ENCODE measurements at places on chromosomes 2 and 18.
A peak's percentile ranks its signal among the peaks of the same experiment; 100 is the strongest.

DNA sequence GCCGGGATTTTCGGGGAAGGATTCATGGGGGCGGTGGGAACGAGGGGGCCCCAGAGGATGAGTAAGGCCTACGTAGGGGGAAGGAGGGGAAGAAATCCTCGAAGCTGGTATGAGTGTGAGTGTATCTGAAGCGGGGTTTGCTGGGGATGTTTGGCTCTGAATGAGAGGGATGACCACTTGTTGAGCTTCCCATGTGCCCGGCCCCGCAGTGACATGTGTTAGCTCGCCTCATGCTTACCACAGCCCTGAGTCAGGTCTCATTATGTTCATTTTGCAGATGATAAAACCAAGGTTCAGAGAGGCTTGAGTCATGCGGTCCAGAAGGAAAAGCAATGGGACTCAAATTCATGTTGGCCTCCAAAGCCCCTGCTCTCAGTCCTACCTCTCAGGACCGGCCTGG is 214.7 kb downstream of the BCL2 start:
- no peak for DNase-seq

- DNase-seq = no peak
Measured at GRCh38 chr18:10245846-10246175, 208.6 kb upstream of the APCDD1 start.

DNA sequence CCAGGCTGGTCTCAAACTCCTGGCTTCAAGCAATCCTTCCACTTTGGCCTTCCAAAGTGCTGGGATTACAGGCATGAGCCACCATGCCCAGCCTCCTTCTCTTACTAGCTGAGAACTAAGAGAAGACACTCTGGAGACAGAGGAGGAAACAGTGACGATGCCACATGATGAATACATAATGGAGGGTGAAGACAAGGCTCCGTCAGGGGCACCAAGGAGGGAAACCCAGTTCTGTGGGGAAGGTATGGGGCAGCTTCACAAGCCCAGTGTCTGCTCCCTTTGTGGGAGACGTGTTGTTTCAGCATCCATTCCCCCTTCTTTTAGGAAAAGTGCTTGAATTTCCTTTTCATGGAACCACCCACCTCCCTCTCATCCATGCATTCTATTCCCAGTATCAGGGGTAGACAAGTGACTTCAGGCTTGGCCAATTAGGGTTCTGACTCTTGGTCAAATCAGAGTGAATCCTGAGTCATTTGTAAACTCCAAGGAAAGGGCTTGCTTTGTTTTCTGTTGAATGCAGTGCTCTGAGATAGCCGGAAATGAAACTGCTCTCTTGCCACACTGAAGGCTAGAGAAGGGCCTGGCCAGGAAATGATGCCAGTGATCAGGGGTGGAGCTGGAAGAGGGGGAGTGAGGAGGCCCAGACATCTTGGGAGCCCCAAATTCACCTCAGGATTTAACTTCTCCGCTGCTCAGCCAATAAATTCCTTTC is 23.7 kb downstream of the TMEM127 start:
- DNase-seq = peak; percentile 87

DNA sequence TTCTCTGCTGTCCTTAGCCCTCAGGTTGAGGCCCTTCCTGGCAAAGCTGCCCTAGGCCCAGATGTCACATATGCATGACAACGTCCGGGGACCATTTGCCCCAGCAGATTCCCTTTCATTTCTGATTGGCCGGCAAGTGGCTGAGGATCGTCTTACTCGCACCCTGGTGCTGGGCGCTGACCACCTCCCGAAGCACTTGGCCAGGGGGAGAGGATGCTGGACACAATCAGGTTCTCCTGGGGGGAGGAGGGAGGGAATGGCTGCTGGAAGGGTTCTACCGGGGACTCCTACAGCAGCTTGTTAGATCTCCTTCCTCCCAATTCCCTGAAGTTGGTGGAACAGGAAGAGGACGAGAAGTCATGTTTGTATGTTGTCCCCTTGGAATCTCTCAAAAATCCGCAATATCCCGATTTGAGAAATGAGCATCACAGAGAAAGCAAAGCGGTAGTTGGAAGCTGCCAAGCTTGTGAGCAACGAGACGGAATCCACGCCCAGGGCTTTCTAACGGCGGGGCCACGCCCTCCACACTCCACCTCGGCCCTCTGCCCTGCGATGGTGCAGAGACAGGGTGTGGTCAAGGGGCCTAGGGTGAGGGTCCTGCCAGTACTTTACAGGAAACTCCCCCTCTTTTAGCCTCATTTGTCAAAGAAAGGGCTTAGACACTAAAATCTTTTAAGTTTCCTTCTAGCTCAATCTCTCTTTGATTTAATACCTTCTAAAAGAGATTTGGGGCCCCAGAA is 61.8 kb upstream of the YWHAQ start:
- no peak for DNase-seq

DNA sequence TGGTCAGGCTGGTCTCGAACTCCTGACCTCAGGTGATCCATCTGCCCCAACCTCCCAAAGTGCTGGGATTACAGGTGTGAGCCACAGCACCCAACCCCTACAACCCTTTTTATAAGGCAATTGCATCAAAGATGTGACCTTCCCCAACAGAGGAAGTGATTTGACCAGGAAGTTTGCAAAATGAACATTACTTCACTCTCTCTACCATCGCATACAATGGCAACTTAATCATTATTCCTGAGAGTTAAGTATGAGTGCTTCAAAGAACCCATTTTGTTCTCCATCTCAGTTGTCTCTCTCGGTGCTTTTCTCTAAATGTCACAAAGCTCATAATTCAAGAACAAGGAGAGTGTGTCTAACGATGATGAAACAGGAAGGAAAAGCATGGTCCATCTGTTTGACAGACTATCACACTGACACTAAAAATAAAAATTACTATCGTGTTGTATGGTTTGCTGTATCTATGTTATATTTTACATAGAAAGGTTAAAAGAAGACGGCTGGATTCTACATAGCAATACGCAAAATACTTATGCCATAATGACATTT is 18.1 kb upstream of the CREG2 start:
- DNase-seq = no peak

DNA sequence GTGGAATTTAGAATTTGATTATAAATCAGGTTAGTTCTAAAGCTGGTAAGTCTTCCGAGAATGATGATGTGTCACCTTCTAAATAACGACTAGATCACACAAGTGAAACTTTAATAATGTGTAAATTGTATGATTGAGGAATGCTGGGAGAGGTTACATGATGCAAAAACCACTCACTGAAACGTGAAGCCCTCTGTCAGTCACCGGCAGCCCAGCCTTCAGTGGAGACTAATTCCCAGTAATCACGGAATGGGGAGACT is 45.9 kb upstream of the ROCK2 start:
- no peak for DNase-seq

DNA sequence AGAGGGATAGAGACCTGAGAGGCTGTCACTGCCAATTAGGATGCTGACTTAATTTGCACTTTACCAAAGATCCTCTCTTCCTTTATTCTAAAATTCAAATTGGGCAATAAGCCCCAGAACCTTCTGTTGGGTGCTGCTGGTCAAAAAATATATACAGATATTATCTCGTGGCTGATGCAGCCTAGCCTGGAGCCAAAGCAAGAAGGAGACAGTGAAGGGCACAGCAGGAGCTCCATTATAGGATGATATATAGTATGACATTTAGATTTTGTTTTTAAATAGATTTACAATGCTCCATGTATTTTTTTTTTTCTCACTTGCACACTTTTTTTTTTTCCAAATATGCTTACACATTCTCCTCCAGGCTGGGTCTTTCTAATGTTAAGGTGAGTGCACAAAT is 579.3 kb downstream of the PIK3C3 start:
- no peak for DNase-seq

- no peak for DNase-seq
Measured at GRCh38 chr18:23723121-23723520, 33.9 kb downstream of the LAMA3 start.

DNA sequence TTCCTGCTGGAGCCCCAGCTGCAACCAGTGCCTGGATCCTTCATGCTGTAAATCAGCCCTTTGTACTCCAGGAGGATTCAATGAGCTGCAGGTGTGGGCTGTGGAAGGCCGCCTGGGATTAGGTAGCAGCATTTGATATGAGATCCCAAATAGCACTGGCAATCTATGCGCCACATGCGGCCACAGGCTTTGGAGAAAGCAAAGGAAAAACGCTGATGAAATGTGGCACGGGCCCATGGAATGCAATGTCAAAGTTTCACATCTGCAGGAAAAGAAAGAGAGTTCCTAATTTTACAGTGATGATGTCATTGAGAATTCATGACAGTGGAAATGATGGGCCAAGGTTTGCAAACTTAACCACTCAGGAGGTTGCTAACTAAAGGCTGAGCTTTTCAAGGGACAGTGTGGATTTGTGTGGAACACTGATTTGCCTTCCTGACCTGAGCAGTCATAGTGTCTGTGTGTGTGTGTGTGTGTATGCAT is 216.4 kb upstream of the OSR1 start:
- DNase-seq = no peak

DNA sequence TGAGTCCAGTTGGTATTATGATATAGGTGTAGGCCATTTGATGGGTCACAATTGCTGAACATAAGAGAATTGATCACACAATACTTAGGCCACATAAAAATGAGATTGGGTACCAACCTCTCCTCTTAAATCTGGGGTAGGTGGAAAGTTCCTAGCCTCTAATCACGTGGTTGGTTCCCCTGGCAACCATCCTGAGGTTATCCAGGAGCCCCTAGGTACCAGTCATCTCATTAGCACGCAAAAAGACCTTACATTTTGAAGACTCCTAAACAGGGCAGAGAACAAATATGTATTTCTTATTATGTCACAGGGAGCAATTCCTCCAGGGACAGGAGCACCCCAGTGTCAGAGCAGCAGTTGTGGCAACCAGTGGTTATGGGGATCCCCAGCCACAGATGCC is 12.7 kb upstream of the SELENOI start:
- DNase-seq = no peak

GRCh38 chr2:239661334-239662312 is 260.8 kb upstream of the HDAC4 start:
- DNase-seq = no peak

GRCh38 chr2:241006412-241006811 is 8.0 kb downstream of the SNED1 start:
- no peak for DNase-seq

- no peak for DNase-seq
Measured at GRCh38 chr2:230905448-230906421, 19.3 kb downstream of the GPR55 start.

GRCh38 chr2:181070119-181070835 is 89.9 kb downstream of the UBE2E3 start:
- DNase-seq = no peak

DNA sequence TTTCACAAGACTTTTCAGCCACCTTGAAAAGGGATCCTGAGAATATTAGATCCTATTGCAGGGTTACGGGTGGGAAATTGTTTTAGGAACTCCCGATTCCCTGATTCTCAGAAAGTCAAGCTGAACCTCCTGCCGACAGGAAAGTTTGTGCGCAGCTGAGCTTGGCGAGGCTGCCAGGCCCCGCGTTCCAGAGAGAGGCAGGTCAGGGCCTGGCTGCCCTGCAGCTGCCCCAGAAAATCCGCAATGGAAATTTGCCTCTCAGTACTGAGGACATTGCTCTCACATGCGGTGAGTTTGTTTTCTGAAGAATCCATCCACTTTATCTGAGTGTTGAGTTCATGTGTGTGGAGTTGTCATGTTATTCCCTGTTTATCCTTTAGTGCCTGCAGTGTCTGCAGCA is 144.2 kb downstream of the RTP5 start:
- no peak for DNase-seq

DNA sequence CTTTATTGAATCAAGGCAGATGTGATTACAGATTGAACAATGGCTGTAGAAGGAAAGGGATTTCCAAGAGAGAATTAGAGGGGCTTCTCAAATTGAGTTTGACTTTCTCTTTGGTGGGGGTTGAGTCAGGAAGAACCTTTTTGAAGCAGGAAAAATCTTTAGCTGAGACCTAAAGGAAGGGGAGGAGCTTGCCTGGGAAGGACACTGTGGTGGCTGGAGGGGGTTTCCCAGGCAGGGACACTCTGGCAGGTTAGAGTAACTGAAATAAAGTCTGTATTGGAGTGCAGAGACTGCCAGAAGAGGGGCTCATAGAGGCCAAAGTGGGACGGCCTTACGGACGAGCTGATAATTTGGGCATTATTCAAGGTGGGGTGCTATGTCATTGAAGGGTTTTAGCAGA is 69.3 kb downstream of the NEDD4L start:
- peak; percentile 42 for DNase-seq

- no peak for DNase-seq
Measured at GRCh38 chr18:42414756-42415454, 459.9 kb downstream of the PIK3C3 start.

GRCh38 chr2:236972491-236973342 is 113.0 kb upstream of the COPS8 start:
- no peak for DNase-seq

DNA sequence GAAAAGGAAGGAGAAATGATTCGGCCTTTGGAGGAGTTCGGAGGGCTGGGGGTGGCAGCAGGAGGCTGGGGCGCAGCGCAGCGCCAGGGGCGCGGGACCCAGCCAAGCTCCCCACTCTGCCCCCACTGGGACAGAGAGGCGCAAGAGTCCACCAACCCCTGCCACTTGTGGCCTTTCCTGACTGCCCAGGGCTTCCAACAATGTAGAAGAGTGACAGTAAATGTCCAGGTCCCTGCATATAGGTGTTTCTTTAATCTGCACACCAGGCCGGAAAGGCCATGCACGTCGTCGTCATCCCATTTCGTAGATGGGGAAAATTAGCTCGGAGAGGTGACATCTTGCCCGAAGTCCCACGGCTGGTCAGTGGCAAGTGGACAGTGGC is 96.6 kb downstream of the INHBB start:
- DNase-seq = no peak

- DNase-seq = no peak
Measured at GRCh38 chr18:37403788-37404187, 161.8 kb downstream of the CELF4 start.

- no peak for DNase-seq
Measured at GRCh38 chr18:59514203-59514602, 155.1 kb upstream of the LMAN1 start.

- no peak for DNase-seq
Measured at GRCh38 chr2:83068714-83069113, 1390.4 kb downstream of the SUCLG1 start.

DNA sequence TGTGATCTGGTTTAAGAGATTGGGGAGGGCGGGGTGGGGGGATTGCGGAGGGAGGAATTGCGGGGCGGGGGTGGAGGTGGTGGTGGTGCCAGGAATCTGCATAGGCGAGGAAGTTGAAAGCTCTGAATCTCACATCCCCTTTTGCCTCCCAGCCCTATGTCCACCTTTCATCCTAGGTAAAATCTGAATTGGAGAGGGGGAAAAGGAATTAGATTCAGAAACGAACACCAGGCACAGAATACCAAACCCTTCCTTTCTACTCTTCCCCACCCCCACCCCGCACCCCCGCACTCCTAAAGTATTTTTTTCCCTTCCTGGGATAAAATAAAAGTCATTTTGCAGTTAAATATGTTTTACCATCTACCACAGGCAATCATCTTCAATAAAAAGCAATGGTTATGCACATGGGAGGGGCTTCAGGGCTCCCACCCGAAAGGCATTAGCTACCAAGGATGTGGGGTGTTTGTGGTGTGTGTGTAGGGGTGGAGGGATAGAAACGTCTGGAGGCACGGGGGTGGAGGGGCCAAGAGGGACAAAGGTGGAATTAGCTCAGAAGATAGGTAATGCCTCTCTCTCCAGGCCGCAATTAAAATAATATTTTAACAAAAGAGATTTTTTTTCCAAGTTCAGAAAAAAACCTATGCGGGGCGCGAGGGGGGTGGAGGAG is 1.8 kb downstream of the IGFBP5 start:
- DNase-seq = no peak

GRCh38 chr2:40680547-40680946 is 228.7 kb upstream of the SLC8A1 start:
- peak; percentile 76 for DNase-seq

GRCh38 chr2:105925390-105925789 is 180.7 kb downstream of the NCK2 start:
- no peak for DNase-seq

GRCh38 chr18:64449434-64449833 is 300.5 kb upstream of the LINC00305 start:
- no peak for DNase-seq

All from MM.1S (cell line).